NCI-H187 (cell line): ENCODE measurements at places on chromosomes 12 and 14.

DNA sequence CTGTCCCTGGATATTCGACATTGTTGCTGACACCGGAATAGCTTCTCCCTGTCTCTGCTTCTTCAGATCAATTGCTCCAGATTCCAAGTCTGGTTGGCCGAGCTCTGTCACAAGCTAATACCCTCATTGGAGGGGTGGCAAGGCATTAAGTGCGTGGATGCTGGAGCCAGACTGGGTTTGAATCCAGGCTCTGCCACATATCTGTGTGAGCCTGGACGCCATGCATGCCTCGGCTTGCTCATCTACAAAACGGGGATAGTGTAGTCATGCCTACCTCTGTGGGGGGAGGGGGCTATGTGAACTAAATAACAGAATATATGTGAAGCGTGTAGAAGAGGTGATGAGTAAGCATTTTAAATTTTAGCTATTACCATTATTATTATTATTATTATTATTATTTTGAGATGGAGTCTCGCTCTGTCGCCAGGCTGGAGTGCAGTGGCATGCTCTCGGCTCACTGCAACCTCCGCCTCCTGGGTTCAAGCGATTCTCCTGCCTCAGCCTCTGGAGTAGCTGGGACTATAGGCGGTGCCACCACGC lies 97.3 kb downstream of the AACS start:
- no peak for DNase-seq

DNA sequence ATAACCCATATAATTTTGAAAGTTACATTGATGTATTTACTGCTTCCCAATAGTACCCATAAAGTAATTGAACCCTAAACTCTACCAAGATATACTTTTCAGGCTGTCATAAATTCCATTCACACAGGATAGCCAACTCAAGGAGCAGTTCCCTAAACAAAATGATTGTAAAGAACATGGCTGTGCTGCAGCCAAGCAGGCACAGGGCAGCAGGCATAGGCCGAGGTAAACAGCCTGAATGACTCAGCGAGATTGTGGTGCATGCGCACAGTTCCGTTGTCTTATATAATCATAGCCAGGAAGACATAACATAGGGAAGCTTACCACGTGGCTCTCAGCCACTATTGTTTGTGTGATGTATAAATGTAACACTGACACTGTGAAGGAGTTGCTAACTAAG lies 344.9 kb downstream of the FSCB start:
- DNase-seq = no peak

GRCh38 chr12:55671746-55672145 lies 35.1 kb downstream of the OR10P1 start:
- no peak for DNase-seq

DNA sequence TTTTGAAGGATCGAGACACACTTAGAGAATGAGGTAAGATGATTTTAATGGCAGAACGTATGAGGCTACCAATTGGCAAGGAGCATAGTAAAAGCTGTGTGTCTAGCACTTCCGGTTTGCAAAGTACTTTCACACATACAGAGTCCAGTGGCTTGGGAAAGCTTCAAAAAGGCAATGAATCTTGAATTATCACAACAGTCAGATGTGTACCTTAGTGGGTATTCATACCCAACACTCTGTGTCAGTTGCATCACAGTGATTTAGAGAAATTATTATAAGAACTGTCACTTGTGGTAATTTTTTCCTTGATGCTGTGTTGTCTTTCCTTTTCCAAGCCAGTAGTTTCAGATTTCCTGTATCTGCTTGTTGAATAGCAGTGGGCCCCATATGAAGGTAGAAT lies 424.1 kb downstream of the PCNX1 start:
- DNase-seq = no peak

DNA sequence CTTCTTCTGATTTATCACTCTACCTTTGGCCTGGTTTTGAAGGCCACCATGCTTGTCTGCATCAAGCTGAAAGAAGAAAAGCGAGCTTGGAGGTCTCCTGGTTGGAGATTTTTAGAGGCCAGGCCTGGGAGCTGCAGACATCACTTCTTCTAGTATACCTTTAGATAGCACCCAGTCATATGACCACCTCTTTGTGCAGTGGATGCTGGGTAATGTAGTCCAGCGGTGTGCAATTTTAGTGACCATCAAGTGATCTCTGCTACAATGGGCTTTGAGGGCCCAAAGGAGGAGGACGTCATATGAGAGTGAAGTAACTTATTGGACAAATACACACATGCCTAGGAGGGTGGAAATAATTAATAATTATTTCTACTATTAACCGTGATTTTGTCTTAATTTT lies 15.2 kb upstream of the WNT5B start:
- no peak for DNase-seq

- no peak for DNase-seq
These were observed 275.5 kb upstream of the TMEM132C start for GRCh38 chr12:127991485-127991884.

GRCh38 chr14:91649930-91650329 lies 82.0 kb downstream of the CATSPERB start:
- DNase-seq = no peak

DNA sequence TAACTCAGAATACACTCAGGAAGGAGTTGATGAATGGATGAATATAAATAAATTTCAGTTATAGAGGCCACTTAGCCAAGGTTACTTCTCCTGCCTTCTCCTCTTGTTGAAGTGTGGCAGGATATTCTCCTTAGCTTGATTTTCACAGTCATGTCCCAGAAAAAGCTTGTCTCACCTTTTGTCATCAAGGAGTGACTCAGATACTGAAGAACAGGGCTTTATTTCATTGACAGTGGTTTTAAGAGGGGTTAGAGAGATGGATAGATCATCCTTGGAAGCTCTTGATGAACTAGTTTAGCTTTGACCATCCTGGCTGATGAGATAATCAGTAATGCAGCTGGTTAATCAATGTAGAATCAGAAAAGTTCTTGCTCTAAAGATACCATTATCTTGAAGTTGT lies 35.0 kb upstream of the CFAP54 start:
- DNase-seq = no peak

- no peak for DNase-seq
These were observed 410.1 kb upstream of the MGAT4C start for GRCh38 chr12:86666316-86666715.

DNA sequence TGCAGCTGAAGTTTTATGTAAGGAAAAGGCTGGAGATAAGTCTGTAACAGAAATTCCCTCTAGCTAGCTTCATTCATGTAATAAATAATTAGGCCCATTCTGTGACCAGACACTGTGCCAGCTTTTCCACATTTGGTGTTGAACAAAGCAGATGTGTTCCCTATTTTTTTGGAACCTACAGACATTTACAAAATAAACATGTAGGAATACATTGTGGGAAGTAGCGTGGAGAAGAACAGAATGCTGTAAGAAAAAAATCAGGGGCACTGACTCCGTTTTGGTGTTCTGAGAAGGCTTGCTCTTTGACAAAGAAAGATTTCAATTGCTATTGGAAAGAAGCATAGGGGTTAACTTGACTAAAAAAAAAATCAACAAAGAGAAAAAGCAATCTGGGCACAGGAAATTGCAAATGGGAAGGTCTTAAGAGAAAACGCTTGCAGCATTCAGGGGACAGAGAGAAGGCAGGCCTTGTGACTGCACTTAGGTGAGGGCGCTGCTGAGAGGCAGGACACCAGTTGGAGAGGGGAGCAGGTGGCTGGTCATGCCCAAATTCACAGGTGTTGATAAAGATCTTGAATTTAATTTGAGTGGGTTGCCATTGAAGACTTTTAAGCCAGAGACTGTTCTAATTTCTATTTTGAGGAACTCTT lies 4.0 kb downstream of the FAR2 start:
- peak; percentile 56 for DNase-seq

DNA sequence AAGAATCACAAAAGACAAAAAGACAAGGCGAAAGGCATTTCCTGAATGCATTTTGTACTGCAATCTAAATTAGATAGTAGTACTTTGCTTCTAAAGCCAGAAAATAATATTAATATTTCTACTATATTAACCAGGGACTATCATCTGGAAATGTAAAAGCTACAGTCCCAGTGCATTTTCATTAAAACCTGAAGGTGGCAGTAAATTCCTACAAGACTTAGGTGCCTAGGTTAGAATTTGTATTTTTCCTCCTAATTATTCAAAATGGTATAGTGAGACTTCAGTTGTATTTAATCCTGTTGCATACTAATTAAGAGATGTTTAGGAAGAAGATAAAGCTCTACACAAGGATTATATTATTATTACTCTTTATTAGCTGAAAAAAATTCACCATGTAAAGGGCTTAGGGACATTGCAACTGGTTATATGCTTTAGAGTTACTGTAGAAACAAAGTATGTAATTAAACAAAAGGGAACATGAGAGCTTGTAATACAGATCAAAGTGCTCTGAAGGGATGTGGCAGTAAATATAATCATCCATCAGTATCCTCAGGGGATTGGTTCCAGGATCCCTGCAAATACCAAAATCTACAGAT lies 53.6 kb downstream of the BRMS1L start:
- no peak for DNase-seq

GRCh38 chr12:30706476-30706875 lies 10.8 kb upstream of the IPO8 start:
- no peak for DNase-seq

DNA sequence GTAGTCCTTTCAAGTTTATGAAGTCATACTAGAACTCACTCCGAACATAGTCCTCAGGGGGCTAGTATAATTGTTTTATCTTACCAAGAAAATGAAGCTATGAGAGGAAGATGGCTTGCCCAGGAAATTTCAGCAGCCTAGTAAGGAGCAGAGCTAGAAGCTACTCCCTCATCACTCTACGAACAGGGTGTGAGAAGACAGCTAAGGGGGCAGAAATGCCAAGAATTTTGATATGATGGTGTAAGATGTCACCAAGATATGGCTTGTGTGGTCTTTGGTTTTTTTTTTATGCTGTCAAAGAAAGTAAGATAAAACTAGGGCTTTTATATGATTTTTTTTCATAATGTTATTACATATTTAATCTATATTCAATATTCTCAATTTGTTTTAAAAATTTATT lies 47.6 kb downstream of the PRICKLE1 start:
- DNase-seq = no peak

DNA sequence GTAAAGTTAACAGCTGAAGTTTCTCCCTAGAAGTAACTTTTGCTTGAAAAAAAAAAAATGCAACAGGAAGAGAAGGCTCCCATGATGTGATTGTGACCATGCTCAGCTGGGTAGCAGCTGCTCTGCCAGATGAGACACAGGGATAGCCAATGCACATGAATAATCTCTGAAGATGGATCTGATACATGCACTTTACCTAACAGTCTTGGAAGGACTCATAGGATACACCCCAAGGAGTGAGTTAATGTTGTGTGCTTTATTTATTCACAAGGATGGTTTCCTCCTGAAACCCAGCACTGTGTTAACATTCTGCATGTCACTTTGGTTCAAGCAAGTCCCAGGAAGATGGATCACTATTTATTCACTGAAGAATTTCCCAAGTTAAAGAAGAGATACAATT lies 46.5 kb downstream of the NDUFA12 start:
- no peak for DNase-seq

DNA sequence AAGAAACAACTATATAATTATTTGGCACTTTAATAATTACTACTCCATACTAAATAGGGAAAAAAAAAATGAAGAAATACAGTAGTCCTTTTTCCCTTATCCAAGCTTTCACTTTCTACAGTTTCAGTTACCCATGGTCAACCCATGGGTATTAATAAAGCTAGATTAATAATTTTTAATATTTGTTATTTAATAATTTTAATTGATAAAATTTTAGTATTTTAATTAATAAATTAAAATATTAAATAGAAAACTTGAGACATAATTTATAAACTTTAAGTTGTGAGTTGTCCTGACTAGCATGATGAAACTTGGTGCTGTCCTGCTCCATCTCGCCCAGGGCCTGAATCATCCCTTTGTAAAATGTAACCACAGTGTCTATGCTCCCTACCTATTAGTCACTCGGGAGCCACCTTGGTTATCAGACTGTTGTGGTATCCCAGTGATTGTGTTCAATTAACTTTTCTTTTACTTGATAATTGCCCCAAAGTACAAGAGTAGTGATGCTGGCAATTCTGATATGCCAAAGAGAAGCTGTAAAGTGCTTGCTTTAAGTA lies 71.8 kb downstream of the PAWR start:
- no peak for DNase-seq

- no peak for DNase-seq
These were observed 21.3 kb downstream of the YAF2 start for GRCh38 chr12:42216737-42217136.

DNA sequence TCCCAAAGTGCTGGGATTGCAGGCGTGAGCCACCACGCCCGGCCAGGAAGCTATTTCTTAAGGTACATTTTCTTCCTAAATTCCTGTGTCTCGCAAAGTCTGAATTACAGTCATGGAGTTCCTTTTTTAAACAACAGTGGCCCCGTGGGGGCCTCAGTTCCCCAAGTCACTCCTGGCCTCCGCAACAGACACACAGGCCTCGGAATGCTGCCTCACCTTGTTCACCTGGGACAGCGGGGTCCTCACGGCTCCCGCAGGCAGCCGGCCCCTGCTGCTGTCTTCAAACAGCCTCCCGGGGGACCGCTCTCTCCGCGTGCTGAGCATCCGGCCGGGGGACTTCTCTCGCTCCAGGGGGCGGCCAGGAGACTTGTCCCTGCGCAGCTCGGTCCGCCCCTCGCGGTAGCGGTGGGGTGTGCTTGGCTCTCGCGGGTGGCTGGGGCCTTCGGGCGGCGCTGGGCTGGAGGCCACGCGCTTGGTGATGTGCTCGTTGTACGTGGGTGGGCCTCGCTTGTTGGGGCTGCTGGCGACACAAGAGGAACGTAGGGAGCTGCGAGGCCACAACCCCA lies 22.1 kb downstream of the PRKAB1 start:
- no peak for DNase-seq

GRCh38 chr12:82207556-82207955 lies 150.6 kb downstream of the CCDC59 start:
- no peak for DNase-seq

DNA sequence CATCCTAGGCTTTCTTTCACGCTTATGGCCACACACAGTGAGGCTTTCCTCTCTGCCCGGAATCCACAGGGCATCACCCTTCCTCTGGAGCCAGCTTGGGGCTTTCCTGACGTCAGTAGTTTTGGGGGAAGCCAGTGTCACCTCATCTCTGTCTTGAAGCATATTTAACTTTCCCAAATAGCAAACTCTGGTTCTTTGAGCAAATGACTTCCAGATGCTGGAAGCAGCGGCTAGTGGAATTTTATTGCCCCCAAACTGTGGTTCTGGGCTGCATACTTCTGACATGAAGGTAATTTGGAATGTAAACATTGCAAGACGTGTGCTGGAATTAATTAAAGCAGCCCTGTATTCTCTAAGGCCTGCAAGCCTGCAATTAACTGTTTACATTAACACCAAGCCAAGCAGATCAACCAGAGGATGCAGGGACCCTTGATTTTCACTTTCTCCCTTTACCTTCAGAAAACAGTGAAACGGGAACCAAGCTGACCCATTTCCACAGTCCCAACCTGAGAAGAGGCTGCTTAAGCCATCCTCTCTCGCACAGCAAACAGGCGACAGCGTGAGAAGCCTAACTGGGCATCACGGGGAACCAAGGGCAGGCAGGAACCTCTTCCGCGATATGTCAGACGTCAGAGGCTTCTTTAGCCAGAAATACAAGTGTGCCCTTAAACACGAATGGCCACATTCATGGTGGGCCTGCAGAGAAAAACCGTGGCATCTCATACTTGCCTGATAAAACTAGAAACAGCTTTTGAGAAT lies 258.4 kb downstream of the CACNA1C start:
- DNase-seq = no peak
